ENCODE measurements at places on chromosomes 5 and 9.

DNA sequence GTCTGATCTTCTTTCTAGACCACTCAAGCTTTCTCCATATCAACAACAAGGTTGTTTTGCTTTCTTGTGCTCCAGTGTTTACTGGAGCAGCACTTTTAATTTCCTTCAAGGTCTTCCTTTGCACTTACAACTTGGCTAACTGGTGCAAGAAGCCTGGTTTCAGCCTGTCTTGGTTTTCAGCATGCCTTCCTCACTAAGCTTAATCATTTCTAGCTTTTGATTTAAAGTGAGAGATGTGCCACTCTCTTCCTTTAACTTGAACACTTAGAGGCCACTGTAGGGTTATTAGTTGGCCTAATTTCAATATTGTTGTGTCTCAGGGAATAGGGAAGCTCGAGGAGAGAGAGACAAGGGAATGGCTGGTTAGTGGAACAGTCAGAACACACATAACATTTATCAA is 13.4 kb downstream of the AK3 start:
- DNase-seq: no peak

GRCh38 chr9:123337971-123338370 is 18.0 kb upstream of the CRB2 start:
- no peak for DNase-seq

GRCh38 chr5:112412346-112412745 is 6.7 kb downstream of the EPB41L4A start:
- DNase-seq: no peak

GRCh38 chr5:136073714-136074529 is 45.1 kb downstream of the TGFBI start:
- DNase-seq: no peak

GRCh38 chr5:149790276-149790675 is 60.2 kb downstream of the PPARGC1B start:
- no peak for DNase-seq

DNA sequence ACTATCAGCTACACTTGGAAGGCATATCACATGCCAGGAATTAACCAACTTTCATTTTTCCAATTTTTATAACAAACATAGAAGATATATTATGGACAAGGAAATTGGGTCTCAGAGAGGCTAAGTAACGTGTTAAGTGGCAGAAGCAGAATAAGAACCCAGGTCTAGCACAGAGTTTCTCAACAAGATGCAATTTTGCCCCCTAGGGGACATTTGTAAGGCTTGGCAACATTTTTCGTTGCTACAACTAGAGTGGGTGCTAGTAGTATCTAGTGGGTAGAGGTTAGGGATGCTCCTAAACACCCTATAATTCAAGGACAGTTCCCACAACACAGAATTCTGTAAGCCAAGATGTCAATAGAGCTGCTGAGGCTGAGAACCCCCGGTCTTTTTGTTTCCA is 180.6 kb downstream of the SNCAIP start:
- no peak for DNase-seq

DNA sequence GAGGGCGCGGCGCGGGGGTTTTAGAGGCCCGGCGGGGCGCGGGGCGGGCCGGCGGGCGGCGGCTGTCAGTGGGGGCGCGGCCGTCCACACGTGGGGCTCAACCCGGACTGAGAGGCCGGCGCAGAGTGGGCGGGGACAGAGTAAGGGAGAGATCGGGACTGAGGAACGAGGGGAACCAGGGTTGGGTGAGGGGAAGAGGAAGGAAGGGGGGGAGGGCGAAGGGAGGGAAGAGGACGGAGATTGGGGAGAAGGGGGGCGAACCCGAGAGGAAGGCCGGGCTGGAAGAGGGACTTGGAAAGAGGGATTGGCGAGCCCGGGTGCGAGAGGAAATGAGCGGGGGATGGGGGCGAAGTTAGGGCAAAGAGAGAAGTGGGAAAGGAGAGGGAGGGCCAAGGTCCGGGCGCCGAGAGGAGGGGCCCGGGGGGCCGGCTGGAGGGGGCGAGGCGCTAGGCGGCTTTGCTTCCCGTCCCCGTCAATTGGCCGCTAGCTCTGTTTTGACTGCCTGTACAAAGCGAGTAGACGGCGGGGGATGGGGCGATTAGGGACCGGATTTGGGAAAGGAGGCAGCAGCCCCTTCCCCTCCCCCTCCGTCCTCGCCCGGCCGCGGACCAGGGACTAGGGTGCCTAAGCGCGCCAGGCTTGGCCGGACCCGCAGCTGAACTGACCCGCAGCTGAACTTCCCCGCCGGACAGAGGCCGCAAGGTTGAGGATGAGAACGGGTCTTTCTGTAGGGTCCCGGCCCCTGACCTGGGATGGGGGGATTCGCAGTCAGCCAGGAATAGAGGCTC is 399 bp upstream of the FBN2 start:
- DNase-seq: peak; percentile 53

DNA sequence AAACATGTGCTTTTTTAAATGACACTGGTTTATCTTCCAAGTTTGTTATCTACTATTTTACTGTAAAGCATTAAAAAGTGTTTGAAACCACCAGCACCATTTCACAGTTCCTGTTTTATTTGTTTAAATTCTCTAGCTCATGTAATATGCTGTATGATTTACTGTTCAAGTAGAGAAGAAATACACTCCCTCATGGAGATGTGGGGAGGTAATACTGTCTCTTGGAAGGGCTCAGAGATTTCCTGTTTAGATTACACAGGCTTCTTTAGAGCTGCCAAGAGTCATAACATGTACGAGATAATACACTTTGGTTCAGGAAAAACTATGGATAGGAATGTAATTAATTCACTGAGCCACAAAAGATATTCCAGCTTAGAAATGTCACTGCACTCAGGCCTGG is 135.0 kb upstream of the CCDC152 start:
- no peak for DNase-seq

- DNase-seq: no peak
Observed at GRCh38 chr9:68847765-68848164, 142.7 kb downstream of the PIP5K1B start.

GRCh38 chr5:67639313-67639712 is 442.7 kb upstream of the CD180 start:
- DNase-seq: no peak

GRCh38 chr5:165000479-165001190 is 1495.2 kb downstream of the MAT2B start:
- no peak for DNase-seq

GRCh38 chr5:72295539-72295938 is 24.5 kb downstream of the MRPS27 start:
- no peak for DNase-seq

DNA sequence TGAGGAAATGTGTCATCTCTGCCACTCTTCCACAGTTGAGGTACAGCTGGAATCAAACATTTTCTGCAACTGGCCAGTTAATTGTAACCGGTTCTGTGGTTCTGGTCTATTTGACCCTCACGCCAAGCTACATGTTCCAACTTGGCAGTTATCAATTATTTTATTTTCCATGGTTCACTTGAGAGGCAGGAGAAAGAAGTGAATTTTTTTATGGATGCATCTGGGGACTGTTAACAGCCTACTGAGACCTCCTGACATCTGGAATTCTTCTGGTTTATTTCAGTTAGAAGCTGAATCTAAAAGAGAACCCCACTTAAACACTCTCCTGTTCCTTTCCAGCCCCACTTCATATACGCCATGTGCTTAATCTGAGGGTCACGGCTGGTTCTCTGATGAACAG is 372.3 kb downstream of the DNAH5 start:
- DNase-seq: no peak

DNA sequence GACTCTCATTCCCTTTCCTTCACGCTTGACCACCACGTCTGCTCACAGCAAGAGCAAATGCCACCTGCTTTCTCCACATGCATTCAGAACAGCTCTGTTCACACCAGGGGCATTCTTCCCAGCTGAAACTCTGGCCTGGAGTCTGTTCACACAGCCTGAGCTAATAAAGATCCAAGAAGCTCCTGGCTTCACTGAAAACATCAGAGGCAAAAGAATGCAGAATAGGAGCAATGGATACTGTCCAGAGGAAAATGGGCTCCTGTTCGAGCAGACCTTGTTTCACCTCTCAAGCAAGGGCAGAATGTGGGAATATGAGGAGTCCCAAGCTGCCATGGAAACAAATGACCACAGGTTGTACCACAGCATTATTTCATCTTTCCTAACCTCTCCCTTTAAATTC is 402.7 kb upstream of the TNC start:
- DNase-seq: no peak

DNA sequence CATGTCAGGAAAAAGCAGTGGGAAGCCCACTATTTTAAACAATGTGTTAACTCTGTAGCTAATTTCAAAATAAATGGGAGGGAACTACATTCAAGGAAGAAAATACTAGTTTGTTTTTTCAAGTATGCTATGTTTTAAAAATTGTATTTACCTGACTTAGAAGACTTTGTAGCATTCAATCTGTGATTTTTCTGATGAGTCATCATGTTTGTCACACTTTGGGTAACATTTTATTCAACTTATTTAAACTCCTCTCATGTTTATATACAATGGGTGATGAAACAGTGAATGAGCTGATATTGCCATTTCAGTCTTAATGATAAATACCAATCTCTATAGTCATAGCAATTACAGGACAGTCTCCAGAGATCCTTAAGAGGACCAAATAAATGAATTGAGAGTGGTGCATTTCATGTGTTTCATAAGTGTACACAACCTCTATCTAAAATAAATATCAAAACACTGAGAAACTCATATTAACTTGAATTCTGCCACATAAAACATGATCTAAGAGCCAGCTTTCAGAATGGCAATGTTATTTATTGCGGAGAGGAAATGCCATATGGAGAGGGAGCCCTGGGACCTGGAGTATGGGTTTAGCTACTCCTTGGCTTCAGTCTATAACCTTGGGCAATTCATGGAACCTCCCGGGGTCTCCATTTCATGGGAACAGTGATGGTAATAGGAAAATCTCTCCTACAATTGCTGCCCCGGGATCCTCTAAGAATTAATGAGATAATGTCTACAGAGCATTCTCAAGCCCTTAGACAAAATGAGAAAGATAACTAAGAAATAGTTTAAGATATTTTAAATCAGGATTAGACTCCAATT is 913.9 kb downstream of the TLE4 start:
- DNase-seq: peak; percentile 65

GRCh38 chr5:135724617-135725016 is 109.8 kb upstream of the SLC25A48 start:
- no peak for DNase-seq

DNA sequence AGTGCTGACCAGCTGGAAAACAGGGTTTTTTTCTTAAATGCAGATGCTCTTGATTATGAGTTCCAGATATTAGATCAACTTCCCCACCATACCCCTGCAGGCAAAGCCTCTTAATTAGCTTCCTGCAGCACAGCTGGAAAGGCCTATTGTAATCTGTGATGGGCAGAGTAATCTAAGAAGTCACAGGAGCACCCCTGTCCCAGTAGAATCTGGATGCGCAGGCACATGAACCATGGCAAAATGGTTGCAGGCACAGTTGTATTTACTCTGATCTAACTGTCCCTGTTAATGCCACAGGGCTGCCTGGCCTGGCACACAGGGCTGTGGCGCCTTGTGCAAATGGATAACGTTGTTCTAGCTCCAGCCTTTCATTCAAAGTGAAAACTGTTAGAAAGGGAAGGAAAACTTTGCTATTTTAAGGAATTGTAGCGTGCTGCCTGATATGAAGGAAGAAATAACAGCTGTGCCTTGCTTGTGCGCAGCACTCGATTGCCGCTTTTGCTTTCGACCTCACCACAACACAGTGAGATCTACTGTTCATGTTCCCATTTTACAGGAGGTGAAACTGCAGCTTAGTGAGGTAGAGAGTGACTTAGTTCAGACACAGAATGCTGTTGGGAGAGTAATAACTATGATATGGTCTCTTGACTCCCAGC is 2.3 kb downstream of the TGFBI start:
- no peak for DNase-seq

- no peak for DNase-seq
Observed at GRCh38 chr9:34492051-34492450, 30.7 kb downstream of the ENHO start.
